ENCODE measurements at places on chromosomes 3 and 15. TPM values are rescaled to one million over a fixed set of nuclear protein-coding genes. Genes with fewer than 3 reads are reported as not detected.

Gene RNU6-1
- not detected for total RNA-seq

Gene GPR149
- not detected for total RNA-seq

Gene LRRC49
- 14.2 TPM for total RNA-seq

Gene BCHE
- total RNA-seq = 1.4 TPM

Gene STAC
- total RNA-seq = 6.2 TPM

Gene PRKAR2A
- 49.9 TPM for total RNA-seq

Gene NR1I2
- total RNA-seq = 0.38 TPM

Gene SLC22A13
- total RNA-seq = 0.16 TPM

Gene DUOXA1
- total RNA-seq = 1.4 TPM

Gene RTP1
- not detected for total RNA-seq

Gene UNC13C
- total RNA-seq = 0.19 TPM

Gene RPUSD2
- 9.8 TPM for total RNA-seq

Gene LMAN1L
- not detected for total RNA-seq

Gene STRIT1
- not detected for total RNA-seq

Gene CCR3
- total RNA-seq = not detected

Gene IVD
- 76.9 TPM for total RNA-seq

Gene CHRNA3
- not detected for total RNA-seq

Gene CATSPER2
- total RNA-seq = 6.5 TPM

Gene SYNPR
- not detected for total RNA-seq

Gene PLSCR5
- total RNA-seq = not detected

Gene STAB1
- total RNA-seq = 379 TPM

Gene NR2E3
- total RNA-seq = 0.19 TPM

Gene FBXO40
- not detected for total RNA-seq

Gene CPLX3
- total RNA-seq = not detected

Gene LIPH
- total RNA-seq = 14.7 TPM

Gene MEIS2
- total RNA-seq = 50.9 TPM

Gene CCDC39
- 0.60 TPM for total RNA-seq

Data from kidney (tissue), 22 donors.